ENCODE measurements at places on chromosomes 4 and X.

- DNase-seq = no peak
Measured at GRCh38 chr4:113385281-113385899, 335.9 kb downstream of the ANK2 start.

GRCh38 chrX:794311-794710 is 163.7 kb downstream of the SHOX start:
- no peak for DNase-seq

GRCh38 chr4:99028187-99028586 is 32.7 kb downstream of the METAP1 start:
- peak; percentile 54 for DNase-seq

DNA sequence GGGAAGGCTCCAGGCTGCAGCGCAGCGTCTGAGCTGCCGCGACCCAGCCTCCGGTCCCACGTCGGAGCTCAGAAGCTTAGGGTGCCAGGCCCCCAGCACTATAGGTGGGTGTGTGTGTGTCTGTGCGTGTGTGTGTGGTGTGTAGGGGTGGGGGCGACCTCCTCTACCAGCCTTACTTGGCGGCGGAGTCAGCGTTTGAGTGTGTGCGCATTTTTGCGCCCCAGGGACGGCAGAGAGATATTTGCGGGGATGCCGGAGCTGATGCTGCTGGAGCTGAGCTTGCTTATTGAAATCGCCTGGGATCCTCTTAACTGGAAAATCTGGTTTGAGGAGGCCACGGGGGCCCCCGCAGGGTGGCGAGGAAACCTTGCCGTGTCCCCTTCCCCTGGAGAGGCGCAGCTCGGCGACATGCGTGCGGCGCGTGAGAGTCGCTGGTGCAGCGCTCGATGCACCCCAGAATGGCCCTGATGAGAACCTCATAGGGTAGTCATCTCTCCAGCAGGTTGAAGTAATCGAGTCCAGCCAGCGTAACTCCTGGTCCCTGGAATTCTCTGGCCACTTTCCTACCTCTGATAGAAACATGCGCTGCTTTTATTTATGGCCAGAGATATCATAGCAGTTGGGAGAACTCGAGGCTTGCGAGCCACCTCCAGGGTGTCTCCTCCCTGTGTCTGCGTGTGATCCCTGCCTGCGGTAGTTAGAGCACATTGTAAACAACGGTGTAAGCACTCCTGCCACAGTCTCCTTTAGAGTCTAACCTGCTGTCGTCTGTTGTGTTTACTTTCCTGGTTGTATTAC is 2.7 kb downstream of the ADGRL3 start:
- DNase-seq = no peak

GRCh38 chr4:187598196-187598595 is 397.4 kb upstream of the ZFP42 start:
- no peak for DNase-seq

GRCh38 chrX:112513154-112513553 is 166.6 kb downstream of the LHFPL1 start:
- DNase-seq = peak; percentile 53

GRCh38 chrX:131331152-131331551 is 42.0 kb upstream of the IGSF1 start:
- DNase-seq = no peak

- no peak for DNase-seq
Measured at GRCh38 chrX:15758140-15758539, 20.1 kb downstream of the CA5B start.

DNA sequence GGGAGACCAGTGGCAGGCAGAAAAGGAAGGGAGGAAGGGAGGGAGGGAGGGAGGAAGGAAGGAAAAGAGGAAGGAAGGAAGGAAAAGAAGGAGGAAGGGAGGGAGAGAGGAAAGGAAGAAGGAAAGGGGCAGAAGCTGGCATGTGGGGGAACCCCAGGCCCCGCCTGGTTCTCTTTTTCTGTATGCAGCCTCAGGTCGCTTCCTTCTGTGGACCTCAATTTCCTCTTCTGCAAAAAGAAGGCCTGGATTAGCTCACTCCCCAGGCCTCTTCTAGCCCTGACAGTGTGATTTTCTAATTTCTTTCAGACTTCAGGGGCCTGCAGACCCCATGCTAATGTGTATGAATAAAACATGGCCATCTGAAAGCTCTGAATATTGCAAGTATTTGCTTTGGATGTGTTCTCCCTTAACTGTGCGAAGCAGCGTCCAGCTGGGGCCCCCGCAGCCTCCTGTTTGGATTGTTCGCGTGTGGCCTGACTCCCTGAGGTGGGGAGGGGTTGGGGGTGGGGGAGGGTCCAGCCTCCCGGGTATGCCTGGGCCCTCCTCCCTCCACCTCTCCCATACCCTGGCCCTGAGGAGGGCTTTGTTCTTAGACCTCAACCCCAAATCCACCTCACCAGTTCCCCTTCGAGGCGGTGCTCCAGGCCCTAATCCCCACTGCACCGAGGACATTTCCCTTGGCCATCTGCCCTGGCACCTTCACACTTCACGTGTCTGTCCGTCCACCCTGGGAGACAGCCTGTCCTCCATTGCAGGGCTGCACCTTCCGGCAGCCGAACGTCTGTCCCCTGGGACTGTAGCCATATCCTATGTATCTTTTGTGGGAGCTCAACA is 199.9 kb upstream of the ATP6AP2 start:
- no peak for DNase-seq

GRCh38 chr4:138266948-138267347 is 24.8 kb upstream of the SLC7A11 start:
- no peak for DNase-seq

- peak; percentile 35 for DNase-seq
Measured at GRCh38 chr4:146191766-146192458, 16.4 kb downstream of the LSM6 start.

DNA sequence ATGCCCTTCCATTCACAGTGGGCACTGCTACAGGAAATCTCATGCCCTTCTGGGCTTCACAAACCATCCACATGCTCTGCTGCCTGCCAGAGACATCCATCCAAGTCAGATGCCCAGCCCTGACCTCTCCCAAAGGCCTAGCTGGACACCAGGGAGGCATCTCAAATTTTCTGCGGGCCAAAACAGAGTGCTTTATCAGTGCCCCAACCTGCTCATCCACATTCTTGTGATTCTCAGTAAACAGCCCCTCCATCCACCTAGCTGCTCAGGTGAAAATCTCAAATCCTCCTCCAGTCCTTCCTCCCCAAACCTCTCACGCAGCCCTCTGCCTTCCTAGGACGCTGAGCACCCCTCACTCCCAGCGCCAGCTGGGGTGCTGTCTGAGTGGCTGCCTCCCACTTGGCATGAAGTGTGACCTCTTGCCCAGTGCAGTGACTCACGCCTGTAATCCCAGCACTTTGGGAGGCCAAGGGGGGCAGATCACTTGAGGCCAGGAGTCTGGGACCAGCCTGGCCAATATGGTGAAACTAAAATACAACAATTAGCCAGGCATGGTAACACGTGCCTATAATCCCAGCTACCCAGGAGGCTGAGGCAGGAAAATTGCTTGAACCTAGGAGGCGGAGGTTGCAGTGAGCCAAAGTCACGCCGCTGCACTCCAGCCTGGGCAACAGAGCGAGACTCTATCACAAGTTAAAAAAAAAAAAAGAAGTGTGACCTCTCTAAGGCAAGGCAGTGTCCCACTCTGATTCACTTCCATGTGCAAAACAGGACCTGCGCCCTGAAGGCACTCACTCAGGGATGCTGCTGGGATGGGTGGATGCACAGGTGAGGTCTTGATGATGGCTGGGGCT is 1.7 kb upstream of the AFAP1 start:
- peak; percentile 36 for DNase-seq

DNA sequence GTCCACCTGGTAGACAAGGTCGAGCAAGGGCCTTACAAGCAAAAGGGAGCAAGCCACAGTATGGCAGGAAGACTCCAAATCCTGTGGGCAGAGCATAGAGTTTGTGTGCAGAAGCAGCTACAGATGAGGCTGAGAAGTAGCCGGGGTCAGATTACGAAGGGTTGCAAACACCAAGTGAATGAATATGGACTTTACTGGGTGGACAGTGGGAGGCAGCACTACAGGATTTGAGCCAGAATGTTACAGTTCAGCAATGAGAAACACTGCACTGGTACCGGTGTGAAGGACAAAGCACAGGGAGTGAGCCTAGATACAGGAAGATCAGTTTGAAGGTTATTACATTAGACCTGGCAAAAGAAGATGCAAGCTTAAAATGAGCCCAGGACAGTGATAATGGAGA is 46.1 kb upstream of the HOPX start:
- no peak for DNase-seq

Data from GM23248 (cell line).